ENCODE measurements at places on chromosomes 7 and 10.

GRCh38 chr7:51023547-51023946 is 240.9 kb upstream of the GRB10 start:
- DNase-seq: no peak

DNA sequence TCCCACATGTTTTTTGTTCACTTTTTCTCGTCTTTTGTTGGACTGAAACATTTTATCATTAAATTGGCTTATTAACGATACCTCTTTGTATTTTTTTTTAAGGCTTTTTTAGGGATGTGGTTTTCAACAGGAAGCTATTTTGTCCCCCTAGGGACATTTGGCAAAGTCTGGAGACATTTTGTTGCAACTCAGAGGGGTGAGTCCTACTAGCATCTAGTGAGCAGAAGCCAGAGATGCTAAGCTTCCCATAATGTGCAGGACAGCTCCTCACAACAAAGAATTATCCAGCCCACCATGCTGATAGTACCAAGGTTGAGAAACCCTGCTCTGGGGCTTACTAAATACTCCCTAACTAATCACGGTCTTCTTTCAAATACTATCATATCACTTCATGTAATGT is 63.2 kb downstream of the ATE1 start:
- no peak for DNase-seq

GRCh38 chr10:128416231-128416630 is 290.0 kb upstream of the MKI67 start:
- DNase-seq: no peak

DNA sequence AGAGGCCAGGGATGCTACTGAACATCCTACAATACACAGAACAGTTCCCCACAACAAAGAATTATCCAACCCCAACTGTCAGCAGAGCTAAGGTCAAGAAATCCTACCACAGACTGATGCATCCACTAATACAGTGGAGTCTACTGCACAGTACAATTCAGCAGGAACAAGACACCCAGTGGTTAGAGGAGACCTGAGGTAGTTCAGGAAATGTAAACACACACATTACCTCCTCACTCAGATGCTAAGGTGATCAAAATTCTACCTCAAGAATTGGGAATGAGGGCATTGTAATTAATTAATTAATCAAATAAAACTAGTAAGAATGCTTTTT is 91.4 kb downstream of the ZFAND4 start:
- DNase-seq: no peak

All from Right ventricle myocardium superior (tissue), 1 donor.